Activated naive CD4-positive, alpha-beta T cell treated with anti-CD3 and anti-CD28 coated beads, Interleukin-2, amount 50 U/mL, for 16 hours (primary cell): ENCODE measurements at places on chromosomes 13 and 19.

DNA sequence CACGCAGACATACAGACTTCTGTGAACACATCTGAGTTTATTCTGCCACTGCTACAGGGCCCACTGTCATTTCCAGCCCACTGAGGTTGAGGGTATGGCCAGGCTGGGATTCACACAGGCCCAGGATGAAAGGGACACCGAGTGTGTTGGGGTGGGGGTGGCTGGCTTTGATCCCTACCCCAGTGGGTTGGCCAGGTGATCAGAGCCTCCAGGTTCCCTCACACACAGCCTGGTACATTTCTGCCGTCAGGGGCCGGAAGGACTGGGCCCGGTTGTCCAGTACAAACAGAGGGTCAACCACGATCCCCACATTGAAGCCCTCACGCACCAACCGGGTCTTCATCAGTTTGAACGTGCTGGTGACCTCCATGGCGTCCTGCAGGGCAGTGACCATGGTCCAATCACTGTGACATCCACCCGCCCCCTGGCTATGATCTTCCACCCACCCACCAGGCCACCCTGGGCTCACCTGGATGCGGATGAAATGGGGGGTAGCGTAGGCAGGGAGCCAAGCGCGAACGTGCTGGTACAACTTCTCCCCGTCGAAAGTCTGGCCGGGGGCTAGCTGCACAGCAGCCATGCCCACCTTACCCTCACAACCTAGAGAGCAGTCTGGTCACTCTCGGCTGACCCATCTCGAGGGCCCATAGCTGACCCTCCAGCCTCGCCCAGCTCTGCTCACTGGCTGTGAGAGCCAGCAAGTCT lies 13.3 kb downstream of the SLC27A5 start:
- no peak for DNase-seq

DNA sequence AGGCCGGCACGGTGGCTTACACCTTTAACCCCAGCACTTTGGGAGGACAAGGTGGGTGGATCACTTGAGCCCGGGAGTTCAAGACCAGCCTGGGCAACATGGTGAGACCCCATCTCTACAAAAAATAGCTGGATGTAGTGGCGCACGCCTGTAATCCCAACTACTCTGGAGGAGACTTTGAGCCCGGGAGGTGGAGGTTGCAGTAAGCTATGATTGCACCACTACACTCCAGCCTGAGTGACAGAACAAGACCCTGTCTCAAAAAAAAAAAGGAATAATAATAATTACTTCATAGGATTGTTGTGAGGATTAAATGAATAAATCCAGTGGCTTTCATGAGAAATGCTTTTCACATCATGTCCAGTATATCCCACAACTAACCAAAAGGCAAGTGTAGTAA lies 8.0 kb downstream of the IGSF23 start:
- DNase-seq: no peak

DNA sequence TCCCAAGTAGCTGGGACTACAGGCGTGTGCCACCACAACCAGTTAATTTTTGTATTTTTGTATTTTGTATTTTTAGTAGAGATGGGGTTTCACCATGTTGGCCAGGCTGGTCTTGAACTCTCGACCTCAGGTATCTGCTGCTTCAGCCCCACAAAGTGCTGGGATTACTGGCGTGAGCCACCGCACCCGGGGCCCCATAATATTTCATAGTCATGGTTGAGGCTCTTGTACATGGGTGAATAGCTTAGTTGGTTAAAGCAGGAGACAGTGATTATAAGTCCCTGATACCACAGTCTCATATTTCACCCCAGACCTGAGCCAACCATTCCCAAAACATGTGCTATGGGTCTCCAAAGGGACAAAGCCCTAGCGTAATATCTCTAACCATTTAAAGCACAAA lies 26.1 kb downstream of the MBNL2 start:
- DNase-seq: no peak

GRCh38 chr13:74032325-74032724 lies 101.9 kb downstream of the KLF12 start:
- no peak for DNase-seq

DNA sequence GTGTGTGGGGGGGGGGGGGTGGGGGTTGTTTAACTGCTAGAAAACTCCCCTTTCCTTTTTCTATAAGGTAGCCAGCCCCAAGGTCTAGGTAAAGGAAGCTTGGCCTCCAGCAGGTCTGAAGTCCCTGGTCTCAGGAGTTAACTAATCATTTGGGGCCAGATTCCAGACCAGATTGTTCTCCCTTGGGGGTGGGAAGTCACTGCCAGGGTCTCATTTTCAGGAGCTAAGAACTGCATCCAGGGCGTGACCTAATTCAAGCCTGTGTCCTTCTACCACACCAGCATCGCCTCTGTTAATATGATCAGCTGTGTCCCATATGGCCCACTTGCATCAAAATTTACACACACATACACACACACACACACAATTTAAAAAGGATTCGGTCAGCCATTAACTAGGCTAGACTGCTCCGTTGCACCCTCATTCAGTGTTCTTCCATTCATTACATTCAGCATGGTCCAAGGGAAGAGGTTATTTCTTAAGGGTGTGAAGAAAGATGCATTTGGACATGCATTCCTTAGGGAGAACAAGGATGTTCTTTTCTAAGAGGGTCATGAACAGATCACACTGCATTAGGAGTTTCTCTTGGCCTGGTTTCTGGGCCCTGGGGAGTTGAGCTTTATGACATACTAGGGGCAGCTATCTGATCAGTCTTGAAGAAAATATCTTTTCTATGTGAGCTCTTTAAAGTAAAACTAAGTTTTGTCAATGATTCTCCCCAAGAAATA lies 91.0 kb downstream of the FGF14 start:
- DNase-seq: no peak

- DNase-seq: peak; percentile 89
These were observed 5.5 kb upstream of the ZNF428 start for GRCh38 chr19:43624933-43625332.
